ENCODE measurements at places on chromosomes 16 and 17. TPM values are rescaled to one million over a fixed set of nuclear protein-coding genes. Genes with fewer than 3 reads are reported as not detected.

GRCh38 chr17:74532115-74532514 is 840 bp upstream of the CD300LB start:
- DNase-seq, result peak; percentile 55

DNA sequence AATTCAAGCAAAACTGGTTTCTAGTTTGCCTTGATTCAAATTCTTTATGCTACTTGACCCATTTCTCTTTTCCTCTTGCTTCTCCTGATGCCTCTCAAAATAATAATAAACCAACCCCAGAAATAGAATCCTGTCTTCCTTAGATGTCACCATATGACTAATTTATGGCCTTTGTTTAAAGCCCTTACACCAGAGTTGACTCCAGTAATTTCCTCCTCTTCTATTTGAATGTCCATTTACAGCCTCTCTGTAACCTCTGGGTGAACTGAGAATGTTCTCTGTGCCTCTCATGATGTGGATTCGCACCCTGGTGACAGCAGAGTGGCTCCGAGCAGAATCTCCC is 31.5 kb downstream of the ZFHX3 start:
- no peak for DNase-seq

DNA sequence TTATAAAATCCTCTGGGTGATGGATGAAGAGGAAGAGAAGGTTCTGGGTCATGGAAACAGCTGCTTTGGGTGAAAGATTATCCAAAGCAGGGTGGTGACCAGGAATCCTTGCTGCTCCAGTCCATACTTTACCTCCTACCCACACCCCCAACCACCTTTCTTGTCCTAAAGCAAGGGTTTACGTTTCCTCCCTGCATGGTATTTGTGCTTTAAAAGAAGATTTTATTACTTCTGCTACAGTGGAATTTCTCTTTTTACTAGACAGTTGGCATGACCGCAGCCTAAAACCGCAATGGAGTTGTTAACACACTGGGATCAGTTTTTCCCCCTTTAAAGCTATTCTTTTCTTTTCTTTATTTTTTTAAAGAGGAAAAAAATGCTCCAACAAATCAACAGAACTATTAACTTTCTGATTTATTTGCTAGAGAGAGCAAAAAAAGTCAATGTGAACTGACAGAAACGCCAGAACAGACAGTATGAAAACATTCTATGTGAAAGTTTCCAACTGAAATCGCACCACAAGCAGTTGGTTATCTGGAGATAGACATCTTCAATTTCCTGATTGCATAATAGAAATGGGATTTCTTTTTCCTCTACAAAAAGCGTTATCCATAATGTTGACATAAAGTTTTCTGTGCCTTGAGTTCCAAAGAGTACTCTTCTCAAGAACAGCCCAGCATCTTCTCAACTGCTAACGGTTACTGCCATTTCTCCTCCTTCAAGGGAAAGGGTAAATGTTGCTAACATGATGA is 236.0 kb downstream of the IRX3 start:
- DNase-seq, result no peak

DNA sequence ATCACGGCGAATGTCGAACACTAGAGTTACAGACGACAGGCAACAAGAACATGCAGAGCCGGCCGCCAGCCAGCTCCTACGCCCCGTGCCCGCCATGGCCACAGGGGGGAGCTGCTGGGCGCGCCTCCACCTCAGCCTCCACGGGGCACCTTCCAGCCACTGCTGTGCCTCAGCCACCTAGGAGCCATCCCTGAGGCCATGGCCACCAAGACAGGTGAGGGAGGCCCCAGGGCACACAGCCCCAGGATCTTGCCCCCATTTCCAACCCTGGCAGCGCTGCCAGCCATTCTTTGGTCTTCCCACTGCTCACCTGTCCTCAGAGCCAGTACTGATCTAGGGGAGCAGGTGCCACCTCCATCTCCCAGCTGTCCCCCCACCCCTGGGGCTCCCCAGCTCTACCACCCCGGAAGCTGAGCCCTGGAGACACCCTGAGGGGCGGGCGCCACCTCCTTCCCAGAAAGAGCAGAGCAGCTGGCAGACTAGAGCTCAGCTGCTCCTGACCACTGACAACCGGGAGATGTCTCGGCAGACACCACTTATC is 11.8 kb downstream of the GNPTG start:
- peak; percentile 75 for DNase-seq

- DNase-seq, result peak; percentile 33
Observed at GRCh38 chr17:55722742-55723487, at the start of gene TMEM100. TSS of gene TMEM100 (minus strand) at chr17:55722864. CDS start at chr17:55721070, 1,794 bp downstream.

Gene OR2C1
- total RNA-seq, result not detected

- no peak for DNase-seq
Observed at GRCh38 chr17:63995626-63996025, 2.5 kb upstream of the PRR29 start.

GRCh38 chr17:62562656-62563055 is 64.8 kb upstream of the MRC2 start:
- no peak for DNase-seq

Gene NPW
- not detected for total RNA-seq

DNA sequence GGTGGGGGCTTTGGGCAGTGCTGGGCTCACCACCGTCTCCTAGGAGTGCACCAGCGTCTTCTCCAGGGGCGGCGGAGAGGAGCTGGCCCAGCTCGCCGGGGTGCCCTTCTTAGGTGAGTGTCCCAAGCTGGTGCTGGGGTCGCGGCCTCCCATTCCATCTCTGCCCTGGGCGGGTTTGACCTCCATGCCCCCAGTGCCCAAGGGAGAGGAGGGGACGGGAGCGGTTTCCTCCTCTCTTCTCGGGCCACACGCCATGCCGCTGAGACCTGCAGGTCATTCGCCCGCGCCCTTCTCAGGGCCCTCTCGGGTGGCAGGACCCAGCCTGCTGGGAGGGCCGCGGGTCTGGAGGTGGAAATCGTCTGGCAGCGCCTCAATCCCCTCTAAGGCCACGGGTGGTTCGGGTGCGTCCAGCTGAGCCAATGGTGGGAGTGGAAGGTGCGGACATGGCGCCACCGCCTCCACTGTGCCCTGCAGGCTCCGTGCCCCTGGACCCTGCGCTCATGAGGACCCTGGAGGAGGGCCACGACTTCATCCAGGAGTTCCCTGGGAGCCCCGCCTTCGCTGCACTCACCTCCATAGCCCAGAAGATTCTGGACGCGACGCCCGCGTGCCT is 5.3 kb downstream of the IGFALS start:
- DNase-seq, result peak; percentile 31

Gene SLC35G6
- total RNA-seq, result not detected

GRCh38 chr16:85114909-85115567 is 2.8 kb upstream of the CIBAR2 start:
- DNase-seq, result peak; percentile 92

- no peak for DNase-seq
Observed at GRCh38 chr17:20774472-20775135, 195.1 kb downstream of the CDRT15L2 start.

DNA sequence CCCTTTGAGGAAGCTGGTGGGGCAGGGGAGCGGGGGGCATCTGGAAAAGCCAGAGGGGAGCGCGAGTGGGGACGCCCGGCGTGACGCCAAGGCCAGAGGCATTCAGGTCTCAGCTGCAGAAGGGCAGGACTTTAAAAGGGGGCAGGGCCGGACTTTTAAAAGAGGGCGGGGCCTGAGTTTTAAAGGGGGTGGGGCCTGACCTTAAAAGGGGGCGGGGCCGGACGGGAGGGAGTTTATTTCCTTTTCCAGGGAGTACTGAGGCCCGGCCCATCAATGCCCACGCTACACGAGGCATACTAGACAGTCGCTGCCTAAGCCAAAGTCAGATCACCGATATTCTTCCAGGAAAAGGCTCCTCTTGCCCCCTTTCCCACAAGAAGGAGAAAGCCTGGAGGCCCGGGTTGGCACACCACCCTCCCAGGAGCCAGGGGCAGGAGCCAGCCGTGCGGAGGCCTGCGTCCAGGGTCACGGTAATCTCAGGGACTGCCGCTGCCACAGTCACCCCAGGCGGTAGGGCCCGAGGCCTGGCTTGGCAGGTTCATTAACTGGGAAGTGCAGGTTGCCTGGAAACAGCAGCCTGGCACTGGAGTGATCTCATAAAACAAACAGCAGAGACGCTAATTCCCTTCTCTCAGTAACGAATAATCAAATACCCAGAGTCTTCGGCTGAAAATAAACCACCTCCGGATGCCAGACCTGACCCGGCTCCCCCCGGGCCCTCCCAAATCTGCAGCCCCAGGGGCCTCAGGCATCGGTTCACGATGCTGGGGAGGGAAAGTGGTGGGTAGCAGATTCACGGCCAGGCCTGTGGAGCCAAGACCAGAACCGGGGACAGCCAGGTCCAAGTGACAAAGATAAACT is 90.7 kb downstream of the TIMM22 start:
- DNase-seq, result peak; percentile 83

DNA sequence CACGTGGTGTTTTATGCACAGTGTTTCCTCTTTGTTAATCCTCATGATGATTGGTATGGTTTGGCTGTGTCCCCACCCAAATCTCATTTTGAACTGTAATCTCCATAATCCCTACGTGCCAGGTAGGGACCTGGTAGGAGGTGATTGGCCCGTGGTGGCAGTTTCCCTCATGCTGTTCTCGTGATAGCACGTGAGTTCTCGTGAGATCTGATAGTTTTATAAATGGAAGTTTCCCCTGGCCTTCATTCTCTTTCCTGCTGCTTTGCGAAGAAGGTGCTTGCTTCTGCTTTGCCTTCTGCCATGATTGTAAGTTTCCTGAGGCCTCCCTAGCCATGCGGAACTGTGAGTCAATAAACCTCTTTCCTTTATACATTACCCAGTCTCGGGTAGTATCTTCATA is 115.8 kb downstream of the WWOX start:
- DNase-seq, result no peak

Data from left ventricle myocardium superior (tissue), 1 donor.